Anterior cingulate cortex (tissue), 58 donors: ENCODE measurements at places on chromosomes 7 and 10.

- no peak for DNase-seq
These were observed 231.0 kb upstream of the PRSS58 start for GRCh38 chr7:142488842-142489241.

DNA sequence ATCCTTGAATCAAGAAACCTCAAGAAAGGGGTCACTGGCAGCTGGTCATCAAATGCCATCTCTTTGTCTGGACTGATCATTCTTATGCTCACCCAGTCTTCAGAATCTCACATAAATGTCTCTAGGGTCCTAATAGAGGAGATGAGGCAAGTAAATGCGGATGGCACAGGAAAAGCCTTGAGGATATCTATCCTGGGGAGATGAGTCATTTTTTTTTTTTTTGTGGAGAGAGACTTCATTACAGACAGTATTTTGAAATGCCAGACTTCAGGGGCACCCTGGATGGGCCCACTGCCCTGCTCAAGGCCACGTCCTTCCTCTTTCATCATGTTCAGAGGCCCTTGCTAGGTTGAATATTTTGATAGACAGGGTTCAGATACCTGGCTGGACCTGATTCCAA is 19.5 kb upstream of the PLPP4 start:
- no peak for DNase-seq

GRCh38 chr7:75040512-75040911 is 33.1 kb downstream of the RCC1L start:
- DNase-seq: no peak

GRCh38 chr7:25863005-25863728 is 288.8 kb upstream of the NFE2L3 start:
- no peak for DNase-seq

DNA sequence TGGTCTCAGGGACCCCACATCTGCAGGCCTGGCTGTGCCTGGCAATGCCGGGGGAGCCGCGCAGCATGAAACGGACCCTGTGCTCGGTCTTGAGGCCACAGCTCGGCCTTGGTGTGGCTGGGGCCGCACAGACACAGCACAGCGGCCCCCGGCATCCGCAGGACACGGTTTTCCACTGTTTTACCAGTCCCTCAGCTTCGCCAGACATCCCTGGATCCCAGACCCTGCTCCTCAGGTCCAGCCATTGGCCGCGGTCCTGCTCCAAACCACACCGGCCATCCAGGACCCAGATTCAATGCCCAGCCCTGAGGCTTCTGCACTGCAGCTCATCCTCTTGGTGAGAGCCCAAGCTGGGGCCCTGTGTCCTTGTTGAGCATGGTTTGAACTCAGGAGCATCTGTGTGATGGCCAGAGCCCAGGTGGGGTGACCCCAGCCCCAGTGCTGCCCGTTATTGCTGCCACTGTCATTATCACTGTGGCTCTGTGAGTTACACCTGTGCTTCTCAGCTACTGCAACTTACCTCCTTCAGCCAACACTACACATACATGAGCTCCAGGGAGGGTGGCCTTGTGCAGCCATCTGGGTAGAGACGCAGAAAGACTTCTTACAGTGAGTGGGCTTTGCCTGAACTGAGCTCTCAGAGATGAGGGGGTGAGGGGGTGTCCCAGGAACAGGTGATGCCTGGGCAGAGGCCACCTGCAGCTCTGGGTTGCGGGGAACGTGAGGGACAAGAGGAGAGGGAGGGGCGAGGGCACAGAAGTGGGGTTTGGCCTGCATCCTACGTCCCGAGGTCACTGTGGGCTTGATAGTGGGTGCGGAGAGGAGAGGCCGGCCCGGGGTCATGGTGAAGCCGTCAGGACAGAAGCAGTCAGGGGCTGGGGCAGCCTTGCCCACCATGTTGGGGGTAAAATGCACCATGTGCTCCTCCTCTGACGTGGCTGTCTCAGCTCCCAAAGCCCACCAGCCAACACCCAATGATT is 567.6 kb downstream of the PTPRN2 start:
- no peak for DNase-seq

DNA sequence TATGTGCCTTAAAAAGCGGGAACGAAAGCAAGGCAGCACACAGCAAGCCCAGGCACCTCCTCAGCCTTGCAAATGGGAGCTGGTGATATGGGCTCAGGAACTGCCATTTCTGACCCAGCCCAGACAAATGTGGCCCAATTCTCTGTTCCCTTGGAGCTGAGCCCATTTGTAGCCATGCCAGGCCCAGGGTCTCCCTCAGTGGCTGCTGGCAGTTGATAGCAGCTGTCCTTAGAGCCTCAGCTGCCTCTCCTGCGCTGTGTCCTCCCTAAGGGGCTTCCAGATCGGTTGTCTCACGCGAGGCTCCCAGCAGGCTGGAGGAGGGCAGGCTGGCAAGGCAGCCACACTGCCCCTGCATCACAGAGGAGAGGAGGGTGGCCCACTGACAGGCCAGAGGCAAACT is 275.8 kb downstream of the KCNMA1 start:
- no peak for DNase-seq

DNA sequence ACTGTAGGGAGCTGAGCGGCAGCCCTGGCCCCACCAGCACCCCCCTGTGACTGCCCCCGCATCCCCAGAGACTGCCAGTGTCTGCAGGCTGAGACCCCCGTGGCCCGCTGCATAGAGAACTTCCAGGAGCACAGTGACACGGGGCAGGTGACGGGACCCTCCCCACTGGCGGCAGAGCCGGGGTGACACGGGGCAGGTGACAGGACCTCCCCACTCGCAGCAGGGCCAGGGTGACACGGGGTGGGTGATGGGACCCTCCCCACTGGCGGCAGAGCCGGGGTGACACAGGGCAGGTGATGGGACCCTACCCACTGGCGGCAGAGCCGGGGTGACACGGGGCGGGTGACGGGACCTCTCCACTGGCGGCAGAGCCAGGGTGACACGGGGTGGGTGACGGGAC is 2.3 kb downstream of the GPER1 start:
- DNase-seq: no peak

- no peak for DNase-seq
These were observed 36.6 kb upstream of the C7orf33 start for GRCh38 chr7:148553979-148554378.

- DNase-seq: no peak
These were observed 46.7 kb upstream of the TEX47 start for GRCh38 chr7:88842201-88842600.

DNA sequence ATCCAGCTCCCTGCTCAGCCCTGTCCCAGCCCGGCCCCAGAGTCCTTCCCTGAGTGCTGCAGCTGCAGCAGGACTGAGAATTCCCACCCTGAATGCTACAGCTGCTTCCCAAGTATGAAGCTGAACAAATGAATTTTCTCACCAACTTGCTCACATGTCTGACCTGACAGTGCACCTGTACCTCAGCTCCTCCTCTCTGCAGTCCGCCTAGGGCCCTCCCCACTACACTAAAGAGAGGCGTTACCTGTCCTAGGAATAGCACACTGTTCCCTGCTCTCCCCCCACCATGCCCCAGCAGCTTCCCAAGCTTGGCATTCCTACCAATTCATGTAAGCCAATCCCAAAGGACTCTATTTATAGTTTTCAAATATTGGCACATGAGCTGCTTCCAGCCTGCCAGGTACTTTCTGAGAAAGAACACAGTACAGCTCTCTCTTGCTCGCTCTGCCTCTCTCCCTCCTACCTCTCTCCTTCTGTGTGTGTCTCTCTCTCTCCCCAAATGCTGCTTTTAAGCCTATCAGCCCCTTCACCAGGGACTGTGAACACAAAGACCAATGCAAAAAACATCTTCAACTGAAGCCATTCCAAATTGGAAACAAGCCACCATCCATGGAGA is 400.1 kb downstream of the TNS3 start:
- peak; percentile 34 for DNase-seq

DNA sequence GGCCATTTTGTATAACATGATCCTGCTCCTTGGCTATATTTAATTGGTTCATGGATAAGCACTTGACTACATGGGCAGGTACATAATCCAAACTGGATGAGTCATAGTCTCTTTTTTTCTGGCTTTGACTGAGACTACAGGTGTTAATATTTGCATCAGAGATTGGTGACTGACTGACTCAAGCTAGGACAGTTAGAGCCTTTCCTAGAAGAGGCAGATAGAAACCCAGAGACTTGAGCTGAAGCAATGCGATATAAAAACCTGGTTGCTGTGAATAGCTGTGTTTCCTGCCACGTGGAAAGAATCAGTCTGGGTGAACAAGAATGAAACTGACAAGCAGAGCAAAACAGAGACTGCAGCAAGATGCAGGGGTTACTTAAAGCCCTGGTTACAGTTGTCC is 81.0 kb downstream of the SAMD9 start:
- no peak for DNase-seq

DNA sequence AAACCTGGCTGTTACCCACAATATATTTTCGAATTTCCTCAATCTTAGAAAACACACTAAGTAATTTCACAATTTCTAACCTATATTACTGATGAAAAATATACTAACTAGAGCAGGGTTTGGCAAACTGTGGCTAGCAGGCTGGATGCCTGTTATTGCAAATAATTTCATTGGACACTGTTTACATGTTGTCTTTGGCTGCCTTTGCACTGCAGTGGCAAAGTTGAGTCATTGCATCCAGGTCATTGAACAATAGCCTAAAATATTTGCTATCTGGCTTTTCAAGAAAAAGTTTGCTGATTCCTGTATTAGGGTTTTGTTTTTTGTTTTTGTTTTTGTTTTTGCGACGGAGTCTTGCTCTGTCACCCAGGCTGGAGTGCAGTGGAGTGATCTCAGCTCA is 47.2 kb downstream of the KIF11 start:
- DNase-seq: no peak

DNA sequence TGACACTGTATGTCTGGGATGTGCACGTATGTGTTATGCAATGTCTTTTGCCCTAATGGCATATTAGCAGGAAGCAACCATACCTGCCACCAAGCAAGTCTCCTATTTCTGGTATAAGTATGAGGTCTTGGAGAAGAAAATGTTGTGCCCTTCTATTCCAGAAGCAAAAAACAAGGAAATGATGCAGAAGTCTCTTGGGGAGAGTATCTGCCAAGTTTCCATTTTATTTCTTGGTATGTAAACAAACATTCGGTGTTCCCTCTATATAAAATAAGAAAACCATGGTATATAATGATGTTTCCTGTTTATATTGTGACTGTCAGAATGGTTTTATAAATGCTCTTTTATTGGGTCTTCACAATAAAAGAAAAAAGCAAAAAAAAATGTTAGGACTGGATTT is 19.3 kb upstream of the MYO3A start:
- no peak for DNase-seq

DNA sequence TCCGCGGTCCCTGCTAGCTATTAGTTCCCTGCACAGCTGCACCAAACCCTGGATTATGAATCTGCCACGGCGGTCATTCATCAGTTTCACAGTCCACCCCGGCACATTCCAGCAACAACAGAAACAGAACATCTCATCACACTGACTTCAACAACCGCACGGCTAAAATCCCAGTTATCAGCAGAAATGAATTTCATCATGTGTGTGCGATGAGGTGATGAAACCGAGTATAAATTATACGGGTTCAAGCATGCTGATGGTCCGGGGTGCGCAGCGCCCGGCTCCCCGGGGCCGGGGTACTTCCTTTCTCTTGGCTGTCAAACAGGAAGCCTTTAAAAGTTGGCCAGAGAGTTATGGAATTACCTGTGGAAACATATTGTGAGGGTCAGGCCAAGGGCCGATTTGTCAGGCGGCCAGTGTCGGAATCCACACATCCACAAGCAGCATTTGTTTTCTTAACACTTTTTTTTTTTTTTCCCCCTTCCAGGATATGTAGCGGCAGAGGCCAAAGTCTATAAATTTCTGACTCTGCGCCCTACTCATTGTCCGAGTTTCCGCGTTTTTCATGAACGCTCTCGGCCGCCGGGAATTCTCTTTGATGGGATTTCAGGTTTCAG is 420.9 kb upstream of the MGMT start:
- DNase-seq: no peak

DNA sequence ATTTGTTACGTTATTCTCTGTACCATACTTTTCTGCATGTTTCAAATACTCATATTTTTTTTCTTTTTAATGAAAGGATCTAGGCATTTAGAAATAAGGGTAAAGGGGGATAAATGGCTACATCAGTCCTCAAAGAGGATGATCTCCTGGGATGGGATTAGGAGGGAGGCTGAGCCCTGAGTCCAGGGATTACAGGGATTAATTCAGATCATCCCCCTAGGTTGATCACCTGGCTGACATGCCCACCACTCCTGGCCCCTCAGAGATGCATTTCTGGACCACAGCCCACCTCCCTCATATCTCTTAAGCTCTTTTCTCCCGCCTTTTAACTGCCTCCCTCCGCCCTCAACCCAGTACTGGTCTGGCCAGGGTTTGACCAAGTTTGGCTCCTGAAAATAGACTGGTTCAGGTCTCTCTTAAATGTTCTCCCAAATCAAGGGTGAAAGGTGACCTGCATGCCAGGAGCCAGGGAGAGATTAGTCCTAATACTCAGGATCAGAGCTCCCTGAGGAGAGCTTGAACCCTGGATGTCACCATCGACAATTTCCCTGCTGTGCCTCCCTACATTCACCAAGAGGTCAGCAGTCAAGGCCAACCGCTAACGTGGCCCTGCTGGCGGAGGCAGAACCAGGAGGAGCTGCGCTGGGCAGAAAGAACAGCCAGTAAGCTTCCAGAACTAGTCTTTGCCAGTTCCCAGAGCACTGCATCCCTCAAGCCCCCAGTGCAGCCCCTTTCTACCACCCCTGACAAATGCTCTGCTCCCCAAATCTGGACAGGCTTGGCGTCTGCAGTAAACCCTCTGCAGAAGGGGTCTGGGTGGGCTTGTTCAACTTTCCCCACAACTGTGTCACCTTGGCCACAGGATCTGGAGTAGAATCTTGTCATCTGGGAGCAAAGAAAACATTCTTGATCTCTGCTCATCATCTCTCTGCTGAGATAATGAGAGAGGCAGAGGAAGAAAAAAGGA is 3.0 kb upstream of the CCDC136 start:
- no peak for DNase-seq

- no peak for DNase-seq
These were observed 10.6 kb downstream of the ZMIZ2 start for GRCh38 chr7:44759246-44759645.

- no peak for DNase-seq
These were observed 84.3 kb upstream of the MPP7 start for GRCh38 chr10:28387140-28387539.

DNA sequence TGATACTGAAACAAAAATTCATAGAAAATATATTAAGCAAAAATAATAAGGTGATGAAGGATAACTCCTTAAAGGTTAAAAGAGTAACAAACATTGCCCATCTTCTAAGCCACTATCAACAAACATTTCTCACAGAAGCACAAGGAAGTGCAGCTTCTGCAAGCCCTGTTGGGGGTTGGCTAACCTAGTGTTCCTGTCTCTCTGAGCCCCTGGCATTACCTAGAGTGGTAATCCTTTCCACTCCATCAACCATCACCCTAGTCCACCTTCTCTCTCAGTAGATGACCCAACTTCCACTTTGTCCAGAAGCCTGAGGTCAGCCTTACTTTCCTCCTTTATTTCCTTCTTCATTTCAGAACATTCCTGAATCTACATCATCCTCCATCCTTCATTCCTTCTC is 59.7 kb downstream of the HIPK2 start:
- DNase-seq: no peak

GRCh38 chr10:4867520-4868356 is 41.7 kb downstream of the AKR1E2 start:
- DNase-seq: no peak

DNA sequence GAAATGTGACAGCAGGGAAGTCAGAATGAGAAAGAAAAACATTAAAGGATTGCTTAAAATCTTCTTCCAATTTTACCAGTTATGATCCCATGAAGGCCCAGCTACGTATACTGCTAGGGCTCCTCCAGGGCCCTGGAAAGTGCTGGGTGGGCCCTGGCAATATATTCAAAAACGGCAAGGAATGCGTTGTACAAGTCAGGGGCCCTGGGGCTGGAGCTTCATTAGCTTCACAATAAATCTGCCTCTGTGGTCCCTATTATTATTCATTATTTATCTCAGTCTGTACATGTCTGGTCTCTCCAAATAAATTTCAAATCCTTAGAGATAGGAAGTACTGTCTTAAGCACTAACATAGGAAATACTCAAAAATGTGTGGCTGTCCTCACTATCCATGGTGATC is 7.6 kb downstream of the JAZF1 start:
- no peak for DNase-seq
